Inflammatory macrophage (primary cell): ENCODE measurements at places on chromosomes 3 and 15.

GRCh38 chr3:5220193-5220592, 32.7 kb downstream of the EDEM1 start:
- no peak for DNase-seq

- no peak for DNase-seq
Measured at GRCh38 chr3:2934541-2934940, 175.6 kb downstream of the IL5RA start.

DNA sequence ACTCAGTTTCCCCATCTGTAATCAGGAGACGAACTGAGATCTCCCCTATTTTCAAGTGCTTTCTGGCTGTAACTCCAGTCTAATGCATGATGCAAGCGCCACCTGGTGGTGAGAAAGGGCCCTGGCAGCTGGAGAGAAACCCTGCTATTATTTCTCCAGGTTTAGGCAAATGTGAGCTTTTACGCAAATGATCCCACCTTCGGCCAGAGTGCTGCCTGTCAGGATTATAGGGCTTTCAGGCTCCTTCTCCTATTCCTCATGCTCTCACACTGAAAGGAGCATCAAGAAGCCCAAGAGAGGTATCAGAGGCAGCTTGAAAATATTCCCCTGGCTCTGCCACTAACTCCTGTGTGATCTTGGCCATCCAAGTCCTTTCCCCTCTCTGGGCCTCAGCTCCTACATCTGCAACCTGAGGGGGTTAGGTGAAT, 93.9 kb upstream of the RASGRF1 start:
- peak; percentile 60 for DNase-seq

GRCh38 chr15:51878446-51879386, 49.3 kb downstream of the TMOD3 start:
- no peak for DNase-seq

DNA sequence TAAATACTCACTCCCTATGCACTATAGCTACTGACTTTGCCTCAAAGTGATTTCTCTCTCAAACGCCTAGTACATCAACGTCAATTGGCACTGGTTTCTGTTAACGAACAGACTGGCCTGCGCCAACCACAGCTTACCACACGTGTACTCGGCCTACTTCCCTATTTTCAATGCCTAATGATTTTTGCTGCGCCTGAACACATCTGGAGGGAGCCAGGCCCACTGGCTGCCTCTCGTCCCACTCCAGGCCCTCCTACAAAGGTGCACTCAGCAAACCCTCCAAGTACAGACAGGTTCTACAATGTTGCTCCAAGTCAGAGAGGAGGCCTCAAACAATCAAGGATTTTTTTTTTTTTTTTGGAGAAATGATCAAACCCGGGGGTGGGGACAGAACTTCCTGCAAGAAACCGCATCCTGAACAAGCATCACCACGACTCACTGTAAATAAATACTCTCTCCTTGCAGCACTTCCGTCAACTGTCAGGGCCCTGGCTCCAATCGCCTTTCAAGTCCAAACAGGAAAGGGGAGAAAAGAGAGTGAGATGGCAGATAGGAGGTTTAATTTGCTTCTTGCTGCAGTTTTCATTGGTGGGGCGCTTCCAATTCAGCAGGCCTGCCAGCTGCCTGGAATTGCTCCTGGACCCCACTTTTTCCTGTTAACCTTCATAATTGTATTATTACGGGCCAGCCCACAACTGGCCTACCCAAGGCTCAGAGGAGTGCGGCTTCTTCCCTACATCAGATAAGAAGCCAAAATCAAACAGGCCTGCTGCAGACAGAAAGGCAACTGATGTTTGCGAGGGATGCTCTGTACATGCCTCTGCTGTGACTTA, 139.3 kb downstream of the FOXP1 start:
- peak; percentile 89 for DNase-seq

- DNase-seq, result peak; percentile 7
Measured at GRCh38 chr3:143478115-143478693, 358.6 kb downstream of the CHST2 start.

DNA sequence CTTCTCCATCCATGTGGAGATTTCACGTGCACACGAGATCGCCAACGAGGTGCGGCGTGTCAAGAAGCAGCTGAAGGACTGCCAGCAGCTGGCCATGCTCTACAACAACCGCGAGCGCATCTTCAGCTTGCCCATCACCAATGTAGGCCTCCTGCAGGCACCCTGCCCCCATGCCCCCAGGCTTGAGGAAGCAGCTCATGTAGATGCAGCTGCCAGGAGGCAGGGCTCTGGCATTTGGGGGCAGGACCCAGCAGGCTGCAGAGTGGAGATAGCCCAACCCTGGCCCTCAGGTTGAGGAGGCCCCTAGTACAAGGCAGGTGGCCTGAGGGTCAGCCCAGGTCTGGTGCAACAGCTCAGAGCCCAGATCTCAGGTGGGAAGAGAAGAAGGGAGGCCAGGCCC, 36.4 kb downstream of the DNAH1 start:
- no peak for DNase-seq

DNA sequence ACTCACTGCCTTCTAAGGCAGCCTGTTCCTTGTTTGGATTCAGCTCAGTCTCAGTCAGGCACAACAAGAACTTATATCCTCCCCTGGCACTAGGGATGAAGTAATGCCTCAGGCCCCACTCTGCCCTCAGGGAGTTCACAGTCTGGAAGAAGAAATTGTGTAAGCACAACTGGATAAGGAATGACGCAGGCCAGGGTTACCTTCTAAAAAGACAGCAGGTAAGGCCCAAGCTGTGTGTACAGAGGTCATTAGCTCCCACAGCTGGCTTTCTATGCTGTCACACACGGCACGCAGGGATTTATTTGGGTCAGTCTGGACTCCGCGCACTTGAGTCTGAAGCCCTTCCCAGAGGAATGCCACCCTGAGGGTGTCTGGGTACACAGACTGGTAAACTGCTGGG, 82.9 kb downstream of the IQSEC1 start:
- no peak for DNase-seq

DNA sequence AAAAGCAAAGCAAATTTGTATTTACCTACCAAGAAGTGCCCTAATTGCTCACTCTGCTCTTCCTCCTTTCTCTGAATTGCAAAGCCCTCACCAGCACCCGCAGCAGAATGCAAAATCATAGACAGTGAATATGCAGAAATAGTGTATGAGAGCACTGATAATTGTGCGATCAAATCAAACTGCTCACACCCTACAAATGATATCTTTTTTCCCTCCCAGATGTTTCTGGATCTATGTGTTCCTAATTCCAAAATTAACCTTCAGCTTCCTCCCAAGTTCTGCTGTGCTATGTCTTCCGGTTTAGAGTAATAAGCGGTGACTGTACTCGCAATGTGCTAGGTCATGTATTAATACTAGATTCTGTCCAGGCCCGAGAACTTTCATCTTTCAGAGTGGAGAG, 3.4 kb downstream of the GHSR start:
- DNase-seq, result no peak

GRCh38 chr3:184409331-184409926, 29.6 kb downstream of the CHRD start:
- DNase-seq, result peak; percentile 37

- no peak for DNase-seq
Measured at GRCh38 chr3:64890006-64890405, 202.2 kb upstream of the ADAMTS9 start.

DNA sequence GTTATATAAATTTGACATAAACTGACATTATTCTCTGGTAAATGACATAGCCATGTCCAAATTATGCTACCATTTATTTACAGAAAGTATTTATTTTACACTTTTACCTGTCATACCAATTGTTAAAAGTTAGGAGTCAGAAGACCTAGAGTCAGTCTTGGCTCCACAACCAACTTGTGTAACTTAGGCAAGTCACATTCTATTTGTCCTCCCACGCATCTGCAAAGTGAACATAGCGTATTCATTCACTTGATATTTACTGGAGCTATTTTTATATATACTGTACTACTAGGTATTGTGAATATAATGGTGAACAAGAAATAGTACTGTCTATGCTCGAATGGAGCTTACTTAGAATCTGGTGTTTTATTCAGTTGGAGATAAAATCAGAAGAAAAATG, 78.7 kb downstream of the ZNF280D start:
- DNase-seq, result no peak

- DNase-seq, result no peak
Measured at GRCh38 chr3:65146179-65146578, 458.4 kb upstream of the ADAMTS9 start.

GRCh38 chr15:57146506-57147201, 228.2 kb downstream of the TCF12 start:
- peak; percentile 67 for DNase-seq

- DNase-seq, result no peak
Measured at GRCh38 chr3:153001210-153002078, 160.6 kb upstream of the RAP2B start.

GRCh38 chr15:41637086-41637485, 23.1 kb upstream of the MGA start:
- no peak for DNase-seq

DNA sequence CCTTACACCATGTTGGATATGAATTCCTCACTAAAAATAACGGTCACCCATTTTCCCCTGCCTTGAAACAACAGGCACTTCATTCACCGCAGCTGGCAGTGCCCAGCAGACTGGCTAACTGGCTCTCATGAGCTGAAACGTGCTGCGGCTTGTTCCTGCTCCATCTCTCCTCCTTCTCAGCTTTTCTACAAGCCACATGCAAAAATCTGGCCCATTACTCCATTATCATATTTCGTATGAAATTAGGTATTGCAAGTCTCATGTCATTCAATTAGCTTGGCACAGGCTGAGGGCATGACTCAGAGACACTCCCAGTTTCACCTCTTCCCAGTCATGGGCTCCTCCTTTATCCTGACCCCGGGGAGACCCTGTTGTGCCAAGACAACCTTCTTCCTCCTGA, 60.0 kb downstream of the MAGEF1 start:
- no peak for DNase-seq

GRCh38 chr15:29438703-29439055, 169.1 kb upstream of the NSMCE3 start:
- no peak for DNase-seq

DNA sequence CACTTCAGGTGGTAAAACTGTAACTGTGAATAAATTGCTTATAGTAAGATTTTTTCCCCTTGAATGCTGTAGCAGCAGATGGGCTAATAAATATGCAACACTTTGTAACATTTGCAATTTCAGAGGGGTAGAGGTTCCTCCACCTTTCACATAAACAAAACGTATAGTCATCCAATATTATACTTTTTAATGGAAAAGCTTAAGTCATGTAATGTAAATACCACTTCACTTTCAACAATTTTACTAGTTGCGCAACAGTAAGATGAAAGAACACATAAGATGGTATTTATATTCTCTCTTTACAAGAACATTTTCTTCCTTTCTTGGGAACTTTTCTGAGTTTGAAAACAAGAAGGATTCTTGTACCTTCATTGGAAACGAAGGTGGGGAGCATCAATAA, 56.6 kb upstream of the FAM3D start:
- no peak for DNase-seq

GRCh38 chr15:45274636-45275380, 22.8 kb downstream of the SLC28A2 start:
- no peak for DNase-seq

DNA sequence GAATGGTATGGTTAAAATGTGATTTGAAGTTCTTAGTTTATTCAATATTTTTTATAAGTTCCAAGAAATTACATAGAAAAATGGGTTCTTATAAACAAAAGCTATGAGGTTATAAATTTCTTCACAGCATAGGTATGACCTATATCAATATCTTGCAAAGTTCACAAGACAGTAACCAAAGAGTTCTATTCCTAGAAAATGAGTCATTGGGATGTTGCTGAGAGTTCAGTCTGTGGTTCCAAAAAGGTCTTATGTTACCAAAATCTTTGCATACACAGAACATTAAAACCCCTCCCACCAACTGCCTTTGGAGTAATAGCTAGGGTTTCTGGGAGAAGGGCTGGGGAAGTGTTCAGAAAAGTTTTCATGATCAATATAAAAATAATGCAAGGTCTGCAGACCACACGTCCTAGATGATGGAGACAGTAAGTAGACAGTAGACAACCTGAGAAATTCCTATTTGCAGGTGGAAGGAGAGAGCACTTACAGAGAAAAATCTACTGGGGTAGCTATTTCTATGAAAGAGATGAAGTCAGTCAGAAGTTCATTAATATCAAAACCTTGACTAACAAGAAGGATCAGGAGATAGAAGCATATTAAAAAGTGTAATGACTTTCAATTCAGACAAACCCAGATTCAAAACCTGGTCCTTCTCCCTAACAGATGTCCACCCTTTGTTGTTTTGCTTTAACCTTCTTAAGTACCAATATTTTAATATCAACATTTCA, 279.3 kb downstream of the KCNH8 start:
- DNase-seq, result no peak

- no peak for DNase-seq
Measured at GRCh38 chr3:113133140-113133539, 78.2 kb upstream of the BOC start.

- DNase-seq, result no peak
Measured at GRCh38 chr15:85178308-85178707, 196.7 kb downstream of the PDE8A start.

DNA sequence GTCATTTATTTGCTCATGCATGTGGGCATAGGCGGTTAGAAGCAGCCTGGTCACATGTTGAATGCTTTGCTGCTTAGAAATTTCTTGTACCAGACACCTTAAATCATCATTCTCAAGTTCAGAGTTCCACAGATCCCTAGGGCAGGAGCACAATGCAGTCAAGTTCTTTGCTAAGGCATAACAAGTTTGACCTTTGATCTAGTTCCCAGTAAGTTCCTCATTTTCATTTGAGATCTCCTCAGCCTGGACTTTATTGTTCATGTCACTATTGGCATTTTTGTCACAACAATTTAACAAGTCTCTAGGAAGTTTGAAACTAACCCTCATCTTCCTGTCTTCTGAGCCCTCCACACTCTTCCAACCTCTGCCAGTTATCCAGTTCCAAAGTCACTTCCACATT, 22.8 kb downstream of the HGD start:
- DNase-seq, result peak; percentile 52

DNA sequence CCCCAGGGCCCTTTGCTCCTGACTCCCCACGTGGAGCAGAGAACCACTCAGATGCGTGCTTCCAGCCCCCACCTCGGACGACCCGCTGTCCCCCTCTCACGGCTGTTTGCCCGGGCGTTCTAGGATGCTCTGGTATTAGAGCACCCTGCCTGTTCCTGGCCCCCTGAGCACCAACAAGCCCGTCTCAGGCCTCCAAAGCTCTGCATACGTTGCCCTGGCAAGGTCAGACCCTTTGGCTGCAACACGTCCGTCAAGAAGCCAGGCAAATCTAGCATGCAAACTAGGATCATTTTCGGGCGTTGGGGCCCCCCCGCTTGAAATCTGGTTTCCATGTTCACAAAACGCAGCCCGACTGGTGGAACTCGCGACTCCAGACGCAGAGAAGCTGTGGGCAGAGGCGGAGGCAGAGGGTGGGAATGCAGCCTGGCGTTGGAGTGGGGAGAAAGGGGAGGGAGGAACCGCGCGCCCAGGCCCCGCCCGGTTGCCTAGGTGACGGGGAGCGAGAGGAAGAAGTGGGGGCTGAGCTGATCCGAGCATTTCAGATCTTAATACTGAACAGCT, 86.2 kb upstream of the PIAS1 start:
- peak; percentile 60 for DNase-seq

DNA sequence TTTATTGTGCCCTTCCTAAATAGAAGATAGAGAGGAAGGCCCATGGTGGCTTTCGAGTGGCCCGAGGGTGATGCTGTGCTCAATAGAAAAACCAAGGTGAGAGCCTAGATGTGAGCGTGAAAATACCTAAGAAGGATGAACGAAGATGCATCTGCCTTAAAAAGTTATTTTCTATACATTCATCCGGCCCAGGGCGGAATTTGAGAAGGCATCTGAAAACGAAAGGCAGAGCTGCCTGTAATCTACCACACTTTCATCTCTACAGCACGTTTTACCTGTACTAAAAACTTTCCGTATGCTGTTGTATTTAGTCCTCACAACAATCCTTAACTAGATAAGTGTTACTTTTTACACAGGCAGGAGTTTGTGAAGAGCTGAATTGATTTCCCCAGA, 1.4 kb downstream of the DUT start:
- no peak for DNase-seq
